RPMI8226 (cell line): ENCODE measurements at places on chromosomes 1 and 21.

- DNase-seq = no peak
Observed at GRCh38 chr1:90821152-90821787, 104.2 kb upstream of the BARHL2 start.

DNA sequence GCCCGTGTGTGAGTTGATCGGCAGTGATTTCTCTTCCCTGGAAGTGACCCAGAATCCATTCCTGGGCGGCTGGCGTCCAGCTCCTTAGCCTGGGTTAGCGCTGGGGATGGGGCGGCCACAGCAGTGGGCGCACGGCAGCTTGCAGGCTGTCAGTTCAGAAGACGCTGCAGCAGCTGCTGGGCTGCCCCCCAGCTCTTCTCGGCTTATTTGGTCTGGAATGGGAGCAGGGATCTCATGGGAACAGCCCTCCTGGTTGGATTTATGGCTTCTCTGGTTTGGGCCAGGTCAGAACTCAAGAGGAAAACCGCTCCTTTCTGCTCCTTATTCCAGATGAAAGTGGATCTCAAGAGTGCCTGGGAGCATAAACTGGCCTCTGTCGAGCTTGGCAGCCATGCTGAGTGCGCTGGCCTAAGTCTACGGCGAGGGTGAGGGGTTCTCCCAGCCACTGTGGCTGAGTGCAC lies 148.2 kb downstream of the PRDM16 start:
- no peak for DNase-seq

DNA sequence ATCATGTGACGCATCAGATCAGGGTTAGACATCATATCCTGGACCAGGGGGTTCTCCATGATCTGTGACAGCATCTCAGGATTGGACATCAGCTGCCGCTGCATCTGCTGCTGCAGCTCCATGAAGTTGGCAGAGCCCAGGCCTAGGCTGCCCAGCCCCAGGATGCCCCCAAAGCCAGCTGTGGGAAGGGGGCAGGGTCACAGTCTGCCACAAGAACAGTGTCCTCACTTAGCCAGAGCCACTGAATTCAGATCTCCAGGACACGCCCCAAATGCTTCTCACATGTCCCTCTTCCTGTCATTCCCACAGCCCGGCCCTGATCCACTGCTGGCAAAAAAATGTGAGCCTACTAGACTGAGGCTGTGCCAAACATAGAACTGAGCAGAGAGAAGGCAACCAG lies 3.2 kb downstream of the UBQLN4 start:
- no peak for DNase-seq

- DNase-seq = no peak
Observed at GRCh38 chr1:52836035-52836434, 6.5 kb upstream of the ZYG11A start.

- no peak for DNase-seq
Observed at GRCh38 chr1:38183096-38183495, 136.5 kb upstream of the POU3F1 start.

GRCh38 chr1:202319381-202320080 lies 22.2 kb downstream of the UBE2T start:
- no peak for DNase-seq

GRCh38 chr1:64974288-64974825 lies 8.0 kb upstream of the JAK1 start:
- DNase-seq = no peak

- DNase-seq = peak; percentile 92
Observed at GRCh38 chr21:36060159-36060921, at the start of gene SETD4. SETD4 (minus strand) TSS chr21:36060526; CDS start chr21:36058888, 1,638 bp downstream.

- no peak for DNase-seq
Observed at GRCh38 chr1:10778640-10779039, 17.8 kb downstream of the CASZ1 start.

DNA sequence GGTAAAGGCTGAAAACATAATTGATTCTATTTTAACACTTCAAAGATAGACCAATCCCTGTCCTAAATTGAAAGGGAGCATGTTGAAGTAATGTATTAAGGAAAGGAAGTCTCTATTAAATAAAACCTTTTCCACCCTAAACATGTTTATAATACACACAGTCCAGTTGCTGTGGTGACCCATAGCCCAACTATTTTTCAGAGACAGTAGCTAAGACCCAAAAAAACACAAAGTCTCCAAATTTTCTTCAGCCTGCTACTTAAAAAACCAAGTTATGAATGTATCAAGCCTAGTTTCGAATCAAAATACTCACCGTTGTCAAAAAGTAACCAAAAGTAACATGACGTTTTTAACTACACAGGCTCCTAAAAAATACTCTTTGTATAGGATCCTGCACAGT lies 1.6 kb downstream of the ELK4 start:
- peak; percentile 31 for DNase-seq

DNA sequence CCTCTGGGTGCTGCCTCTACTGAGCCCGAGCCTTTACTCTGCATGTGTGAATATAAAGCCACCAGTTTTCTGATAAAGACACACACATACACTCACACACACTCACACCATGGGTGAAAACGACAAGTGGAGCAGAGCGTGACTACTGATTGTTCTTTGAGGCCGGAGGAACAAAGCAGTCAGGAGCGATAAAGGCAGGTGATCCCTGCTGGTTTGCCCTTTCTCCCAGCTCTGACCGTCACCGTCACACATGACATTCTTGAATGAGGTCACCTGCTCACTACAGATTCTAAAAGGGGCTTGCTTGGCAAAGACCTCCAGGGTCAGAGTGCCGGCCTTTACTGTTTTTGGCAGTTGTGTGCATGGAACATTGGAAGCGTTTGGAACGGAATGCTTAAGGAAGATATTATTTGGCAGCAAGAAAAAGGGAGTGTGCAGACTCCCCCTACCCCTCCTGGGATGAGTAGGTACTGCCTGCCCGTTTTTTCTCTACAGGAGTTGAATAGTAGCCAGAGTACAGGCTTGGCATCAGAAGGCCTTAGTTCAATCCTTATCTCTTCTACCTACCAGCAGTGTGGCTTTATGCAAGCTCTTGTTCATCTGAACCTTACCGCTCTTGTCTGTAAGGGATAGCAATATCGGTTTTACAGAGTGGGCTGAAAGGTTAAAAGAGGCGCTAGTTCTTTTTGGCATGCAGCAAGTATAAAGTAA lies 79.7 kb downstream of the PBX1 start:
- no peak for DNase-seq

GRCh38 chr1:75980972-75981897 lies 49.0 kb upstream of the ASB17 start:
- DNase-seq = no peak

GRCh38 chr1:234222561-234223280 lies 150.5 kb upstream of the COA6 start:
- DNase-seq = no peak

DNA sequence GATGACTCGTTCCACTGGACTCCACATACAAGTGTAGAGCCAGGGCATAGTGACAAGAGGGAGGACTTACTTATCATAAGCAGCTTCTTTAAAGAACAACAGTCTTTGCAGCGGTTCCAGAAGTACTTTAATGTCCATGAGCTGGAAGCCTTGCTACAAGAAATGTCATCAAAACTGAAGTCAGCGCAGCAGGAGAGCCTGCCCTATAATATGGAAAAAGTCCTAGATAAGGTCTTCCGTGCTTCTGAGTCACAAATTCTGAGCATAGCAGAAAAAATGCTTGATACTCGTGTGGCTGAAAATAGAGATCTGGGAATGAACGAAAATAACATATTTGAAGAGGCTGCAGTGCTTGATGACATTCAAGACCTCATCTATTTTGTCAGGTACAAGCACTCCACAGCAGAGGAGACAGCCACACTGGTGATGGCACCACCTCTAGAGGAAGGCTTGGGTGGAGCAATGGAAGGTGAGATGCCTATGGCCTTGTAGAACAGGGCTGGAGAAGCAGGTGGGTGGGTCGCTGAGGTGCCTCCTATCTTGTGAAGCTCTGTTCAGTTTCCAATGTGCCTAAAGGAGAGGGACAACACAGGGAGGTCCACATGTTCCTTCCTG lies 12.1 kb downstream of the MIA3 start:
- DNase-seq = no peak

DNA sequence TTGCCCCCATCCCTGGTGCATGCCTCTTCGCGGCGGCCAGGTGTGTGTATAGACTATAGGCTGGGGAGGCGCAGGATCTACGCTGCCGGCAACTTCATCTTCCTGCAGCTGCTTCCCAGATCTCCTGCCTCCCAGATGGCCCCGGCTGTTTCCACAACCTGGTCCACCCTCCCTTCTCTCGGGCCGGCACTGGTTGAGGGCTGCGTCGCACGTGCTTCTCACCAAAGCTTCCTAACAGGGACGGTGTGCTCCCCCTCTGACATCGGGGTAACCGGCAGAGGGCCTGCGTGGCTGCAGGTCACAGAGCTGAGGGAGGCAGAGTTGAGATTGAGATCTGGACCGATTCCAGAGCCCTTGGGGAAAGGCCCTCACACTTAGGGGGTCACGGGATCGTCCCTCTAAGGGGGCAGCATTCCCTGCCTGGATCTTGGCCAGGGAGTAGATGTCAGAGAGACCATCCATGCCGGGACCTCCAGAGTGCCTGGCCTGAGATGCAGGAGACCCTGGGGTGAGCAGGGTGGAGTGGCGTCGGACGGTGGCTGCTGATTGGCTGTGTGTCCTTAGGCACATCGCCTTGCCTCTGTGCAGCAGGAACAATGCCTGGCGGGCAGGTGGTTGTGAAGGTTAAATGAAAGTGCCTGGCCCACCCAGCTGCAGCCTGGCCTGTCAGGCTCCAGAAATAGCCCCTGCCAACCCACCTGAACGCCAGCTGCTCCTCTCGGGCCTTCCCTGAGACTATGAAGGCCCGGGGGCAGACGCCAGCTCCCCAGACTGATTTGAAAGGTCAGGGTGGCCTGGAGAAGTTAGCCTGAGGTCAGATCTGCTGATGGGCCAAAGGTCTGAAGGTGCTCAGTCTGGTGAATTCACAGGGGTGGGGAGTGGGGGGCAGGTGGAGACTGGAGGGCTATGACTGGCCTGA lies 6.1 kb upstream of the MASP2 start:
- DNase-seq = peak; percentile 75

GRCh38 chr1:7615138-7615537 lies 156.0 kb upstream of the VAMP3 start:
- no peak for DNase-seq

DNA sequence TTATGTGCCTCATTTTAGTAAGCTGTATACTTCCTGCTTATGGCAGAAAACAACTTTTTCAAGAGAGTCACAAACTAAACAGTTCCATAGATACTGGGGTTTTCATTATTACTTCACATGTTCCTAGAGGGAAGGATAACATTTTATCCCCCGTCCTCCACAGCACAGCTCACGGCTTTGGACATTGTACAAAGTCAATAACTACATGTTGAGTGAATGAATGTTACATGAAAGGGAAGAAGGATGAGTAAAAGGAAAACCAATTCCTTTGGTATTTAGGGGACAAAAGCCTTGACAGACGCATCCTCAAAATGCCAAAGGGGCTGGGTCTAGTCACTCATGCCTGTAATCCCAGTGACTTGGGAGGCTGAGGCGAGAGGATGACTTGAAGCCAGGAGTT lies 14.8 kb downstream of the PI4KB start:
- DNase-seq = no peak

DNA sequence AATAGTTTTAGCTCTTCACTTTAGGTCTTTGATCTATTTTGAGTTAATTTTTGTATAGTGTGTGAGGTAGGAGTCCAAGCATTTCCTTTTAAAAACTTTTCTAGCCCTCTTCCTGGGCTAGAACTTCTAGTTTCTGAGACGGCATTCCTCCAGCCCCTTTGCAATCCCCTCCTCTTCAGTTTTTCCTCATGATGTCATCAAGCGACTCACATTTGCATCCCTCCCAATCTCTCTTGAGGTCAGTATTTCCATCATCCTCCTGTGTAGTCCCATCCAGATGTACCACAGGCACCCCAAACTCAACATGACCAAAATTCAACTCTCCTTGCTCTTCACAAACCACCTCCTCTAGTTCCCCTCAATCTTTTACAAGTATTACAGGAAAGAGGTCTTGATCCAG lies 10.7 kb downstream of the HMGN2 start:
- no peak for DNase-seq

DNA sequence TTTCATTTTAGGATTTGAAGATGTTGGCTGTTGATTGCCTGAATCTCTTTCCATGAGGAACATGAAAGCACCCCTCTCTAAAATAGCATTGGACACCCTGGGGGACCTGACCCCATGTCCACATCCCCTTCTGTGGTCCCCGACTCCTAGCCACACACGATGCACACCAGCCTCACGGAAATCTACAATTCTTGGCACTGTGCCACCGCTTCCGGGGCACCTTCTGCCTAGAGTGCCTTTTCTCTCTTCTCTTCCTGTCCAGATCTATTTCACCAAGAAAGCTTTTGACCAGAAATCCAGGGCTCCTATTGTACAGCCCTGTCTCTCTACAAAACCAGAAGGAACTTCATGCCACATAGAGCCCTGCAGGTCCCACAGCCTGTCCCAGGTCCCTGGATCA lies 50.3 kb downstream of the MYSM1 start:
- DNase-seq = peak; percentile 13

DNA sequence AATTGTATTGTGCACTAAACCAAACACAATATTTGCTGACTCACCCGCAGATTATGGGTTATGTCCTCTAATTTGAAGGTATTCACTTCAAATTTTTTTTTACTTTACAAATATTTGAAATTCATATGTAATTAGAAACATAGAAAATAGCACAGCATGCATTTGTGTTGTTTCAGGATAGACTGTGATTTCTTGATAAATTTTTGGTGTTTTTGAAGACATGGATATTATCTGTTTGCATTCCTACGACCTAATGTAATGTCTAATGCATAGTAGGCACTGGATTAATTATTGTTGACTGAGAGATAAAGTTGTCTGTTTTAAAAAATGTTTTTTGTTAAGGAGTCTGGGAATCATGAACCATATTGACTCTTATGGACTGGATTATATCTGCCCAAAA lies 850.2 kb downstream of the BRINP3 start:
- no peak for DNase-seq

DNA sequence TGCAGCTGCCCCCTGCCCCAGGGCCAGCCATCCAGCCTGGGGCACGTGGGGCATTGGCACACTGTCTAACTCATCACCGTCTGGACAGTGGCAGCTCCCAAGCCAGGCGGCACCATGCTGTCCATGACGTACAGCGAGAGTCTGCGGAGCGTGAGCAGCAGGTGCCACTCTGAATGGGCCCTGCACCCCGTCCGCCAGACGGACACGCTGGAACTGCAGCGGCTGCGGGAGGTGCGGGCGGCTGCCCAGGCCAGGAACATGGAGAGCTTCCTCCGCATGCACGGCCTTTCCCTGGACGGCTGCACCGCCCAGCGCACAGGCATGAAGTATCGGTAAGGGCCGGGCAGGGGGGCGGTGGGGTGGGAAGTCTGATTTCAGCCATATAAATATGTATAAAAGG lies 5.7 kb downstream of the KCNAB2 start:
- DNase-seq = no peak

DNA sequence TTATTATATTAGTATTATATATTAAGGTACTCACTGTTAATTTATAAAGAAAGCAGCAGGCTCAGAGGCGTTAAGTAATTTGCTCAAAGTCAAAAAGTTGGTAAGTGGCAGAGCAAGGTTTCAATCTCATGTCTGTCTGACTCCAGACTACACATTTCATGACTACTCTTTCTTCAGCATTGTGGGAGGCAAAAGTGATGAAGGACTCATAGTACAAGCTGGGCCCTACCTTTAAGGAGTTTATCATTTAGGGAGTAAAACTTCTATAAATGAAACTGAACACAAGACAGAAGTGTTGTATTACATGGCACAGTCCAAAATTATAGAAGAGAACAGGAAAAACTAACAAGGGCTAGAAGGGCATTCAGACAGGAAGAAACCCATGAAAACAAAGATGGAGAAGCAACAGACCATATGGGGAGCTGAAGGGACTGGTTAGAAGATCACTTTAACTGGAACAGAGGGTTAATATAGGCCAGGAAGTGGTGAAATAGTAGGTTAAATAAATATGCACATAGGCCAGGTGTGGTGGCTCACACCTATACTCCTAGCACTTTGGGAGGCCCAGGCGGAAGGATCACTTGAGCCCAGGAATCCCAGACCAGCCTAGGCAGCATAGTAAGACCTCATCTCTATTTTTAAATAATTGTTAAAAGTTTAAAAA lies 11.5 kb downstream of the SORT1 start:
- no peak for DNase-seq
